Cortex of kidney (tissue), 1 donor: ENCODE measurements at places on chromosomes 13 and 19.

- DNase-seq: no peak
These were observed 6.9 kb upstream of the LTBP4 start for GRCh38 chr19:40594255-40594654.

DNA sequence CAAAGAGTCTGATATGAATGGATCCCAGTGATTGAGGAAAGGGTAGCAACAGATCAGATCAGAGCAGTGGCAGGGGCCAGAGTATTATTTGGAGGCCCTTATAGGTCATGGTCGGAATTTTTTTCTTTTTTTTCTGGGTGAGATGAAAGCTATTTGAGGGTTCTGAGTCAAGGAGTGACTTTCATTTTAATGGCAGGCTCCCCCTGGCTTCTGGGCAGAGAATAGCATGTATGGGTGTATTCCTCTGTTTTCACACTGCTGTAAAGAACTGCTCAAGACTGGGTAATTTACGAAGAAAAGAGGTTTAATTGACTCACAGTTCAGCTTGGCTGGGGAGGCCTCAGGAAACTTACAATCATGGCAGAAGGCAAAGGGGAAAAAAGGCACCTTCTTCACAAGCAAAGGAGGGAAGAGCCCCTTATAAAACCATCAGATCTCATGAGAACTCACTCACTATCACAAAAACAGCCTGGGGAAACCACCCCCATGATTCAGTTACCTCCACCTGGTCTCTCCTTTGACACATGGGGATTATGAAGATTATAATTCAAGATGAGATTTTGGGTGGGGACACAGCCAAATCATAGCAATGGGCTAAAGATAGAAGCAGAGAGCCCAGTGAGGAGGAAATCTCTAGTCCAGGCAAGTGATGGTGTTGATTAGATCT is 3.0 kb upstream of the SLC6A16 start:
- DNase-seq: no peak

DNA sequence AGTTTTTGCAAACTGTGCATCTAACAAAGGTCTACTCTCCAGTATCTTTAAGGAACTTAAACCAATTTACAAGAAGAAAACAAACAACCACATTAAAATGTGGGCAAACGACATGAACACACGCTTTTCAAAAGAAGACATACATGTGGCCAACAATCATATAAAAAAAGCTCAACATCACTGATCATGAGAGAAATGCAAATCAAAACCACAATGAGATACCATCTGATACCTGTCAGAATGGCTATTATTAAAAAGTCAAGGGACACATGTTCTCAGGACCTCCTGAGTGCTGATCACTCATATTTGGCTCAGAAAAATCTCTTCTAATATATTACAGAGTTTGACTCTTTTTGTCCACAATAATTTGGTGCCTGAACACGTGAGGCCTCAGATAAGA is 14.2 kb upstream of the LILRB1 start:
- no peak for DNase-seq

GRCh38 chr19:30074741-30075715 is 133.0 kb downstream of the URI1 start:
- DNase-seq: no peak

GRCh38 chr13:31167490-31167889 is 5.8 kb upstream of the HSPH1 start:
- DNase-seq: no peak

DNA sequence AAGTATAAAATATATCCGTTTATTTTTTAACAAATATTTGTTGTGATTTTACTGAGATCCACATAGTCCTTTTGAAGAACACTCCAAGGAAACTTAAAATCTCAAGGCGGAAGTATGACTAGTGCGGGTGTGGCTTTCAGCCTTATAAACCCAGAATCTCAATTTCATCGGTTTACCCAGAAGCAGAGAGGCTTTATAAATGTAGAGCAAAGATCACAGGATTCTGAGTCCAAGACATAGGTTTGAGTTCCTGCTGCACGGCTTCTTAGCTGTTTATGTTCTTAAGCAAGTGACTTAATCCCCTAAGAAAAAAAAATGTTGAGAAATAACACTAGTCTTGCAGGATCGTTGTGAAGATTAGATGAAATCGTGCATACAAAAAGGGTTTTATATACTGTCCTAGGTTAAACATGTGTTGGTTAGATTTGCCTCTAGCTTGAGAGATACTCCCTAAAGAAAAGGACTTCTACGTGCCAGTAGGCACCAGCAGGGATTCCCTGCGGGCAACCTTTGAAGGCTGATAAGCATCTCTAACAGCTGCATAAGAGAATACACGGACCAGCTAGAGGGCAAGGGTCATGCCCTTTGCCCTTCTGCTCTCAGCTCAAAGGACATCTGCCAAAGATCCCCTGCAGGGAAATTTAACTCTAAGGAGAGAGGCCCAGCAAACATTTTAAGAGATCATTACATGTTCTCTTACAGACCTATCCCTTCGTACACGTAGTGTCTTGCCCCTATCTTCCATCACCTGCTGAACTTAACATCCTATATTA is 130.4 kb upstream of the MIR17HG start:
- no peak for DNase-seq

GRCh38 chr19:288911-289310 is 2.3 kb downstream of the PLPP2 start:
- no peak for DNase-seq

- no peak for DNase-seq
These were observed 4.7 kb upstream of the TUBGCP3 start for GRCh38 chr13:112592647-112593046.

DNA sequence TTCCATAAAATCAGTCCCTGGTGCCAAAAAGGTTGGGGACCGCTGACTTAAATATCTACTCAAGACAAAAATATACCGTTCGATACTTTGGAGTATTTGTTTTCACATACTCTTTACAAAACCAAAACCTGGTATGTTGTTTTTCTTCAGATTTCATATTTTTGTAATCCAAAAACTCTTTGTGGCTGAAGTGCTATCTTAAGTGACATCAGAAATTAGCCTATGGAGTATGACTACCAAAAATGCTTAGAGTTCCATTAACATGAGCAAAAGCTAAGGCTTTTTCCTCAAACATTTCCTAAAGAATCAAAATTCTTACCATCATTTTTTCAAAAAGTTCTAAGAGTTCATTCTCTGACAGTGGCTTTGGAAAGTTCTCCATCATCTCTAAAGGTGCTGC is 52.0 kb downstream of the DIAPH3 start:
- no peak for DNase-seq

DNA sequence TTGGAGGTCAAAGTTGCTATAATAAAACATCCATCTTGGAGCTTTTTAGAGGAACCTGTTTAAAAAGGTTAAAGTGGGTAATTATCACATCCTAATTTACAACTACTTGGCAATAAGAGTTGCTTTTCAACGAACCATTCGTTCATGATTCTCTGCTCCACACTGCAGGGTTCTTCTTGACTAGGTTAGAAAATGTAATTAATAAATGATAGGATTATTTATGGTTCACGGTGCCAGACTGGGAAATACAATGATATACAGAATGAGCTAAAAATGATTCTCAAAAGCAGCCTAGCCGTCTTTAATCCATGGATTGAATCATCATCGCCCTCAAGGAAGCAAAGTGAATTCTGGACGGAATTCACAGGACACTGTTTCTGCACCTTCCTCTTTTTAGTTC is 291.2 kb downstream of the TEX29 start:
- DNase-seq: no peak

DNA sequence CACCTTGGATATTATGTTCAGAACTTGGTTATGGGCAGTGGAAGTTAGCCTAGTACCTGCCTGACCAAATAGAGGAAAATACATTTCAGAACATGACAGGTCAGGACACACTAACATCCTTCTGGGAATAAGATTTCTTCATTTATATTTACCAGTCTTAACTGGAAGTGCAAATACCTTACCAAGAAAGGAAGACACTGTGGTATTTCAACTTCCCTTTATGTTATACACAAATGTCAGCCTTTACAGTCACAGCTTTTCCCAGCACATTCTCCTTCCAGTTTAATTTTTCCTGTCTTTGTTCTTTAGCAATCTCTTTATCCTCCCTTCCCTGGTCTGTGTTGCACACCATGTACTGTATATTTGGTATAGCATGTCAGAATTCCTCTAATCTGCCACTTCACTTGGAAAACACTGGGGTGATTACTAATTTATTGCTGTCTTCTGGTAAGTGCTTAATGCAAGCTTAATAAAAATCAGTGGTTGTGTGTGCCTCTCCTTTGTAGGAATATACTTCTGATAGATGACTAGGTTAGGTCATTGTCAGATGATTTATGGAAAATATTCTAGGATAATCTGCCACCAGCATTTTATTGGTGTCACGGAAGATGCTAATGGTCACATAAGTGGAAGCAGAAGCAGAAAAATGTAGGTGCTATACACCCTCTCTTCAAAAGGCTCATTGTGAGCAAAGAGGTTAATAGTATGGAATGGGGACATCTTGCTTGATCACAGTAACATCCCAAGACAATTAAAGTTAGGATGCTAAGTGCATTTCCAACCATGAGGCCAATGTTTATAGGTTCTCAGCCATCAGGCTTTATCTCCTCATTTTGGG is 124.3 kb upstream of the STARD13 start:
- DNase-seq: no peak

GRCh38 chr13:78599645-78600279 is 3.6 kb downstream of the POU4F1 start:
- DNase-seq: no peak

- no peak for DNase-seq
These were observed 16.6 kb downstream of the MED4 start for GRCh38 chr13:48078251-48078656.

DNA sequence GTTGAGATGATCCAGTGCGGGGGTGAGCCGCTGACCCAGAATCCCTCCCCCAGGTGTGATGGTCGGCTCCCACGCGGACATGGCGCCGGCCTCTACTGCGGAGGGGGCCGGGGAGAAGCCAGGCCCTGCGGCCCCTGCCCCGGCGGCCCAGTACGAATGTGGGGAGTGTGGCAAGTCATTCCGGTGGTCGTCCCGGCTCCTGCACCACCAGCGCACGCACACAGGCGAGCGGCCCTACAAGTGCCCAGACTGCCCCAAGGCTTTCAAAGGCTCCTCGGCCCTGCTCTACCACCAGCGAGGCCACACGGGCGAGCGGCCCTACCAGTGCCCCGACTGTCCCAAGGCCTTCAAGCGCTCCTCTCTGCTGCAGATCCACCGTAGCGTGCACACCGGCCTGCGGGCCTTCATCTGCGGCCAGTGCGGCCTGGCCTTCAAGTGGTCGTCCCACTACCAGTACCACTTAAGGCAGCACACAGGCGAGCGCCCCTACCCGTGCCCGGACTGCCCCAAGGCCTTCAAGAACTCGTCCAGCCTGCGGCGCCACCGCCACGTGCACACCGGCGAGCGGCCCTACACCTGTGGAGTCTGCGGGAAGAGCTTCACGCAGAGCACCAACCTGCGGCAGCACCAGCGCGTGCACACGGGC is 3.7 kb upstream of the NAT14 start:
- no peak for DNase-seq

GRCh38 chr19:5623397-5624017 is 624 bp downstream of the SAFB start:
- no peak for DNase-seq

GRCh38 chr19:1470305-1471009 is 8.6 kb downstream of the C19orf25 start:
- no peak for DNase-seq

DNA sequence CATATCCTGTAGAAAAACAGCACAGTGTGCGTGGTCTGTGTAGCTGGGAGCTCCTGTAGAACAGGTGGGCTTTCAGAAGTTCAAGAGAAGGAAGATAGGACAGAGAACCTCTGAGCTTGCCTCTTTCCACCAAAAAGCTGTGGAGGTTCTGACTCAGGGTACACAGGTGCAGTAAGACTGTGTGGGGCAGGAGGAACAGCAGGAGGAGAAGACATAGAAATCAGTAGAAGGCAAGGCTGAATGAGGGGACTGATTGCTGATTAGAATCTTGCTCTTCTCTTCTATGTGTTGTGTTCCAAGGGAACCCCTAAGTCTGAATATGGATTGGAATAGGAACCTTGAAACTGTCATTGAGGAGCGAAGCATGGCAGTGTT is 122.7 kb downstream of the AKAP11 start:
- DNase-seq: no peak

DNA sequence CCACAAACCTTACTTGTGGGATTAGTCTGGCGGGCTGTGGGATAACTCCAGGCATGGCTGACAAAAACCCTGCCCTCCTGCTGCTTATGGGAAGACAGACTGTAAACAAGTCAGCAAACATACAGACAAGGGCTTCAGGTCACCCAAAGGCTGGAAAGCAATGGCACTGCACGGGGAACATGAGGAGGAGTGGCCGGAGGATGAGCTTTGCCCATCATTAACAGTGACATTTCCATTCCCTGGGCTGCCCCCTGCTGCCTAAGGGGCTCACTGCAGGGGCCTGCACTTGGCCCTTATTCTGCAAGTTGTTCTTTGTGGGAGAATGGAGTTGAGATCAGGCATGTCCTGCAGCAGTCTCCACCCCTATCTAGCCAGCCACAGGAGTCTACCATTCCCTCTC is 91.3 kb downstream of the UQCRFS1 start:
- DNase-seq: no peak

DNA sequence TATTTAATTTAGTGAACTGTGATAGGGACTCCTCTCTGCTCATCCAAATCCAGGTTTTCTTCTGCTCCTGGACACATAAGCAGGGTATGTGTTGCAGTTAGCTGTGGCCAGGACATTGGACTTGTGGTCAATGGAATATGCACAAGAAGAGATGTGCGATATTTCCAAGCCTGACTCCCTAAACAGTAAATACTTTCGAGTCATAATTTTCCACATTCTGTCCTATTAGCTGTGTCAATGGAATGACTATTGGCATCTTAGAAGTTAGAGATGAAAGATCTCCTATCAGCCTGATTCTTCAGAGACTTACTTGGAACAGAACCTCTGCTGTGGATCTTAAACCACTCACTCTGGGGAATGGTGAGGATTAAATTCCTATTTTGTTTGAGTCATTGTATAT is 771.0 kb downstream of the EFNB2 start:
- no peak for DNase-seq

DNA sequence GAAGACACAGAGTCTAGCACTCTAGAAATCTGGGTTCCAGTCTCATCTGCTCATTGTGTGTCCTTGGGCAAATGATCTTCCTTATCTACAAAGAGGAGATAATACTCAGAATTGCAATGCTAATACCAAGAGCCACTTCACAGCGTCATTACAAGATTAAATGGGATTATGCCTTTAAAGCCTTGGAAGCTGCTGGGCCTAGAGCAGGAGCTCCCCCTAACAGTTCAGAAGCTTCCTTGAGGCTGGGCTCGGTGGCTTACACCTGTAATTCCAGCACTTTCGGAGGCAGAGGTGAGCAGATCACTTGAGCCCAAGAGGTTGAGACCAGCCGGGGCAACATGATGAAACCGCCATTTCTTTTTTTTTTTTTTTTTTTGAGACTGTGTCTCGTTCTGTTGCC is 27.6 kb downstream of the AP2S1 start:
- DNase-seq: no peak

GRCh38 chr19:35908973-35909683 is 1.0 kb upstream of the TYROBP start:
- no peak for DNase-seq

DNA sequence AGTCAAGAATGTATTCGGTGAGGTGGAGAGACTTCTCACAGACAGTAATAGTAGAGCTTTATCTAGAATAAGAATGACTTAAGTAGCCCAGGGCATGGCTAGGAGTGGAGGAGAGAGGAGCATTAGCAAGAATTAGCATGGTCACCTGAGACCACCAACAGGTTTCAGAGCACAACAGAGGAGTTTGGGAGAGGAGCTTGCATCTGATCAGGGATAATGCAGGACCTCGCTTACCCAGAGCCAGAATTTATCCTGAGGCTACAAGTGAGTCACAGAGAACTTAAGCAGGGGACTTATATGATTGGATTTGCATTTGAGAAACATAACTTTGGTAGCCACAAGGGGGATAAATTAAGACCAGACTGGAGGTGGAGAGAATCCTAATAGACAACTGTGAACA is 102.1 kb upstream of the FNDC3A start:
- no peak for DNase-seq
